Bone marrow (tissue), 2 donors: ENCODE measurements at places on chromosomes 1 and 21.

GRCh38 chr1:164599272-164599671, 40.3 kb downstream of the PBX1 start:
- DNase-seq, result no peak

DNA sequence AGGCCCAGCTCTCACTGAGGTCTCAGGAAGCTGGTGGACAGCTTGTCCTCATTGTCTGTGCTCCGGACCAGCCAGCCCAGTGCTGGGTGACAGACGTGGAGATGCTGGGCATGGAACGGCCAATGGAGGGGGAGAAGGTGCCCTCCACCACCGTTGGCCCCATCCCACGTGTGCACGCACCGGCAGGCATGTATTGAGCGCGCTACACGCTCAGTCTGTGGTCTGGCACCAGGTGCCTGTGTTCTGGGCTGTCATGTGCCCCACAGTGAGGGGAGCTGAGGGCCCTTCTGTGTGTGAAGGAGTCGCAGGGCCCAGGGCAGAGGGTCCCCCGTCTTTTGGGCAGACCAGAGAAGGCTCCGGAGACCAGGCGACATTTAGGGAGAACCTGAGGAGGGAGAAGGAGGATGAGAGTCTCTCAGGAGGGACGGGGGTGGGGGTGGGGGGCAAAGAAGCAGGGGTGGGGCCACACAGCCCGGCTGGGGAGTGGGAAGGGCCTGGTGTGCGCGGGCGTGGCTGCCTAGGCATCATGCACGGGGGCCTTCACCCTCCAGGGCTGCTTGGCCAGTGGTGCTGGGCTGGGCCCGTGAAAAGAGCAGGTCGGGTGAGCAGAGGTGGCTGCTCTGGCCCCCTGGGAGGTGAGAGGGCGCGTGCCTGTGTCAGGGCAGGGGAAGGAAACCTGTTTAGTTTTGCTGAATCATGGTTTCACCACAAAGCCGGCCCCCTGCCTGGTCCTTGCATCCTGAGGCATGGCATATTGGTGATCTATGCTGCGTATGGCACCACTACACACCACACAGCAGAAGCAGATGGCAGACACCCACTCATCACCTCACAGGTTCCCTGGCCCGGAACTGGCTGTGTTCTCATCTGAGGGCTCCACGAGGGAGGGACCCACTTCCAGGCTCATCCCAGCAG, 86.7 kb upstream of the TTC34 start:
- no peak for DNase-seq

- no peak for DNase-seq
Measured at GRCh38 chr1:237166086-237166485, 124.1 kb downstream of the RYR2 start.

DNA sequence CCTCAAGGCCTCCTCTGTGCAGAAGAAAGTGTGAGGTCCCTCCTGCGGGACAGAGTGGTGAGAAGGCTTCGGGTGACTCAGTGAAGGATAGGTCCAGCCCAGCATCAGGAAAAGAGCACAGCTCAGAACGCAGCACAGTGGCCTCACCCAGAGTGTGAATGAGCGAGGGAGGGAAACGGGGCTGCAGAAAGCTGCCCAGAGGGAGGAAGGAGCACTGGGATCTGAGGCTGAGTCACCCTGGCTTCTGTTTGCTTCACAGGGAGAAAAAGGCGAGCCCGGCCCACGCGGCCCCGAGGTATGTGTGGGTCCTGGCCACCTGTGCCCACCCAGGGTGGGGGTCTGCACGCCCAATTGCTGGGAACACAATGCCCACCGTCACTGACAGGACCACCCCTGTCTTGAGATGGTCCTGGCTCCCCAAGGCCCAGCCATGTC, 24.3 kb downstream of the COL6A2 start:
- DNase-seq, result no peak

DNA sequence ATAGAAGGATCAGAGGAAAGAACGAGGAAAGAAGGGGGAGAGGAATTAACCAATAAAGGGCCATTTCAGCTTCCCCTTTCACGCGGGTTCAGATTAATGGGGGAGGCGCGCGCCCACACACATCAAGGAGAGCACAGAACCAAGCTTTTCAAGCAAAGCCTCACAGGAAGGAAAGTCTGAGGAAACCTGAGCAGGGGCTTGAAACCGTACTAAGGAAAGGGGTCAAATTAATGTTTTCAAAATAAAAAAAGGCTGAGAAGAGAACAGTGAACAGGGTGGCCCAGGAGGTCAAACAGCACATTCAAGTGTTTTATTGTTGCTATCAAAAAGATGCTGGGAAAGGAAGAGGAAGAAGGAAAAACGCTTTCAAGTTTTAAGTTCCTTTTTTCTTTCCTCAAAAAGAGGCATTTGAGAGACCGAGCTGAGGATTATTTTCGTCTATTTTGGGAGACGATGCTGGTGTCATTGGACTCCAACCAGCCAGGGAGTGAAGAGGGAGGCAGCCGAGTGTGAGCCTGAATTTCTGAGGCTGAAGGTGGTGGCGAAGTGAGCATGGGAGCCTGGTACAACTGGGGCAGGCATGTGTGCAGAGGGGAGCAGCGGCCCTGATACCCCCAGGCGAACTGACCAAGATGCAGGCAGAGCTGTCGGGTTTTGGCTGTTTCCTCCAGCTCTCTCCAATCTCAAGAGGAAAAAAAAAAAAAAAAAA, 88.4 kb downstream of the PROX1 start:
- DNase-seq, result no peak

GRCh38 chr1:9809100-9809510, 14.7 kb downstream of the CLSTN1 start:
- no peak for DNase-seq

DNA sequence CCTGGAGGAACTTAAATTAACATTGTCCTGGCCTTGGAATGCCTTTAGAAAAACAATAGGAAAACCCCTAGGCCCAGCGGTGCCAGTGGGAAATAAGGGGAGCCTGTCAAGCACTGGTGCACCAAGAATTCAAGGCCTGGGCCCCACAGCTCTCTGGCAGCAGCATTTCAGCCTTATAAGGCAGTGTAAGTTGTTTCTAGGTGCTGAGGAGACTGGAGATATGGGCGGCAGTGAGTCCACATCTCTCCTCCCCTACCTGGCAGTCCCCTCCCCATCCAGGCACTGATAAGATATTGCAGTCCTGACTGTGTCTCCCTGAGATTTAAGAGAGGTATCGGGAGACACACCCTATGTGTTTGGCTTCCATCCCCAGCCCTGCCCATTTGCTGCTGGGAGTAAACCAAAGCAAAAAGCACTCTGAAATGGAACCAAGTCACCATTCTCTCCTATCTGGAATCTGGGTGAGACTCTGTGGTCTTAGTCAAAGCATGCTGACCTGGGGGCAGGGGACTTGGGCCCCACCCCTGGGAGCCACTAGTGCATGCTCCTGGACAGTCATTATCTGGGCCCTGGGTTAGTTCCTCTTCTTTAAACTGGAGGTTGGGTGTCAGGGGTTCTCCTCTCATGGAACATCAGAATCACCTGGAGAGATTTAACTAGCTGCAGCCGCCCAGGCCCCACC, 30.5 kb downstream of the DEGS1 start:
- DNase-seq, result no peak

- DNase-seq, result no peak
Measured at GRCh38 chr1:17654519-17654918, 100.6 kb upstream of the ACTL8 start.
